ENCODE measurements at places on chromosomes 7 and 10.

GRCh38 chr7:128890306-128891109 lies 20.0 kb downstream of the KCP start:
- no peak for DNase-seq

GRCh38 chr10:76150139-76150875 lies 718.9 kb downstream of the LRMDA start:
- no peak for DNase-seq

- DNase-seq: no peak
These were observed at the start of gene MYH16 for GRCh38 chr7:99272476-99273045. MYH16 (plus strand) TSS chr7:99272839.

- DNase-seq: no peak
These were observed 5.2 kb downstream of the SFMBT2 start for GRCh38 chr10:7405637-7406036.

DNA sequence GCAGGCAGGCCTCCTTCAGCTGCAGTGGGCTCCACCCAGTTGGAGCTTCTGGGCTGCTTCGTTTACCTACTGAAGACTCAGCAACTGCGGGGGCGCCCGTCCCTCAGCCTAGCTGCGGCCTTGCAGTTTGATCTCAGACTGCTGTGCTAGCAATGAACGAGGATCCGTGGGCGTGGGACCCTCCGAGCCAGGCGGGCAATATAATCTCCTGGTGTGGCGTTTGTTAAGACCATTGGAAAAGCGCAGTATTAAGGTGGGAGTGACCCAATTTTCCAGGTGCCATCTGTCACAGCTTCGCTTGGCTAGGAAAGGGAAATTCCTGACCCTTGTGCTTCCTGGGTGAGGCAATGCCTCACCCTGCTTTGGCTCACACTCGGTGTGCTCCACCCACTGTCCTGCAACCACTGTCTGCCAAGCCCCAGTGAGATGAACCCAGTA lies 159.2 kb upstream of the FOXP2 start:
- DNase-seq: no peak

DNA sequence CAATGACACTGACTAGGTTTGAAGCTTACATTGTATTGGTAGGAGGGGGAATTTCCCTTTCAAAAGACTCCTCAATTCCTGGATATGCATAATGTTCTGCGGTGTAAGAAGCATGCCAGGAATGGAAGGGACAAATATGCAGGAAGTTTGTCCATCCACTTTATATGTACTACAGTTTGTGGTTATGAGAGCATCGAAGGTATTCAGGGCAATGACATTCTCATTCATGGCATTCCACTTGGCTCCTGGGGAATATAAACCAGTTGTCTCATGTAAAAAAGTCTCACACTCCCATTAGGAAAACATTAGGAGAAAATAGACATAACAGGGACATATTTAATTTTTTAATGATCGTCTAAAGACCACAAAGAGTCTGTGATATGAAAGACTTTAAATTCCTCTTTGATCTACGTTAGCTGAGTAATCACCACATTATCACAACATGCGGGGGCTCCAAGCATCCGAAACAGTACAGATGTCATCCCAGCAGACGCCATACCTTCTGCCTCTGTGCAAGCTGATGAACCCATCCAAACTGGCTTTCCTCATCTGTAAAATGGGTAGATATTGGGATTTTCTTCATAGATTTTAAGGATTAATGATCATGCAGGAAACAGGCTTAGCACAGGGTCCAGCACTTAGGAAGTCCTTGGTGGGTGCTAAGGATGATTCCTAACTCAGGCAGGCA lies 675.3 kb downstream of the INHBA start:
- DNase-seq: no peak

- DNase-seq: no peak
These were observed at the start of gene NPTX2 for GRCh38 chr7:98617051-98617959. NPTX2 (plus strand) TSS chr7:98617285; CDS start chr7:98617462, 177 bp downstream.

GRCh38 chr7:46754140-46754720 lies 827.7 kb downstream of the TNS3 start:
- no peak for DNase-seq

Measured in cortex of kidney (tissue), 1 donor.